Activated CD4-positive, alpha-beta T cell treated with anti-CD3 and anti-CD28 coated beads, Interleukin-2, amount 10 ng/mL, durations not matched to agents 24 days and 14 days (primary cell): ENCODE measurements at places on chromosomes 4 and X. TPM values are rescaled to one million over a fixed set of nuclear protein-coding genes. Genes with fewer than 3 reads are reported as not detected.

- no peak overlapping the region for H3K27ac ChIP-seq
- H3K27me3 ChIP-seq, result no peaks in the 10 kb centered on the region
- no peak overlapping the region for H3K4me3 ChIP-seq
- H3K4me1 ChIP-seq, result no peaks in the 10 kb centered on the region
- no peak for DNase-seq
These were observed 310.3 kb downstream of the LDB2 start for GRCh38 chr4:16588149-16588548.

GRCh38 chrX:39854772-39855747, 242.7 kb downstream of the BCOR start:
- H3K27ac ChIP-seq, result peak overlapping the region; percentile 99
- peaks cover 7% of the 10 kb centered on the region for H3K36me3 ChIP-seq
- no peaks in the 10 kb centered on the region for H3K27me3 ChIP-seq
- H3K4me3 ChIP-seq, result peak overlapping the region; percentile 84

- no peaks in the 10 kb centered on the region for H3K4me1 ChIP-seq
- DNase-seq, result no peak
- H3K27me3 ChIP-seq, result no peaks in the 10 kb centered on the region
- H3K4me3 ChIP-seq, result no peak overlapping the region
- no peak overlapping the region for H3K27ac ChIP-seq
These were observed 45.0 kb downstream of the TMEM47 start for GRCh38 chrX:34612036-34612435.

- no peak overlapping the region for H3K4me3 ChIP-seq
- H3K27me3 ChIP-seq, result no peaks in the 10 kb centered on the region
- no peak overlapping the region for H3K27ac ChIP-seq
- no peak for DNase-seq
These were observed 55.3 kb downstream of the FANCB start for GRCh38 chrX:14817571-14817970.

DNA sequence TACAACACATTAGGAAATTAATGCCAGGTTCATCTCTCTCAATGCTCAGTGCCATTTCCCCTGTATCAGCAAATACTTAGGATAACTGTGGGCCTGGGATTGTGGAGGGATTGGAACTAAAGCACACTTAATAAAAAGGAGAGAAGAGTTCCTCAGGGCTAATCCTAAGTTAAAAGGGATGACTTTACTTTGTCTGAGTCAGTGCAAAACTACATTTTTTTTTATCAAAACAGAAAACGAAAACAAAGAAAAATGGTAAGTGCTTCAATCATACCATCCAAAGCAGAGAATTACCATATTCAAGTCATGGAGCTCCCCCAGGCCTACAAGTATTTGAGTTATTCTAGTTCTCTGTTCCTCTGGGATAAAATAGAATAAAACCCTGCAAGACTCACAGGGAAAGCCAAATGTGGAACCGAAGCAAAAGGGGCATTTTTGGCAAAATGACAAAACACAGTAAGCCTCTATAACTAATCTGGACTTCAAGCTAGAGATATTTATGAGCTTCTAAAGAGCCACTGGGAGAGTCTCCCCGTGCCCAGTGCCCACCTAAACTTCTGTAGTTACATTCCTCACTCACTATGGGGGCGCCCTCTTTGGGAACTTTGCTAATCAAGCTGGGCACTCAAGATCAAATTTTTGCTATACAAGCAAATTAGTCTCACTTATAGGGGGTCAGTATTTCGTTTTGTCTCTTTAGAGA, 53.4 kb downstream of the PALLD start:
- no peak overlapping the region for H3K4me3 ChIP-seq
- peaks cover 19% of the 10 kb centered on the region for H3K27me3 ChIP-seq
- no peak overlapping the region for H3K27ac ChIP-seq
- no peak for DNase-seq

- no peaks in the 10 kb centered on the region for H3K27me3 ChIP-seq
- peaks cover under 1% of the 10 kb centered on the region for H3K4me1 ChIP-seq
- H3K36me3 ChIP-seq, result peaks cover 33% of the 10 kb centered on the region
- no peak overlapping the region for H3K4me3 ChIP-seq
- DNase-seq, result no peak
These were observed 13.4 kb downstream of the DHRSX start for GRCh38 chrX:2487366-2487765.

GRCh38 chr4:161555689-161556660, 607.8 kb downstream of the FSTL5 start:
- DNase-seq, result no peak
- no peaks in the 10 kb centered on the region for H3K4me1 ChIP-seq
- H3K27me3 ChIP-seq, result no peaks in the 10 kb centered on the region
- no peak overlapping the region for H3K4me3 ChIP-seq

DNA sequence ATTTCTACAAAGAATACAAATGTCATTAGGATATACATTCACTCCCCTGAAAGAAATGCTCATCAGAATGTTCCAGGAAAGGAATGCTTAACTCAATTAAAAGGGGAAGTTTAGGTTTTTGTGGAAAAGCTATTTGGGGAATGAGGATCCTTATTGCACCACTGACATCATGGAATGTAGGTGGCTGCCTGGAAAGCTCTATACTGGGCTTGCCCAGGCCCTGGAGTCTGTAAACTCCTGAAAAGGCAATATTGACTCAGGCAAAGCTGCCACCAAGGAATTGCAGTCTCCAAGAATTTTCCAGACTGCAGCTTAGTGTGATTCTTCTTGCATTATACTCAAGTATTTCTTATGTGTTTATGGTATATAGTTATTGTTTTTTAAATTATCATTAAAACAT, 15.7 kb downstream of the DAPP1 start:
- H3K27ac ChIP-seq, result no peak overlapping the region
- H3K4me1 ChIP-seq, result peaks cover 27% of the 10 kb centered on the region
- H3K27me3 ChIP-seq, result no peaks in the 10 kb centered on the region
- no peak for DNase-seq
- peaks cover 28% of the 10 kb centered on the region for H3K36me3 ChIP-seq

DNA sequence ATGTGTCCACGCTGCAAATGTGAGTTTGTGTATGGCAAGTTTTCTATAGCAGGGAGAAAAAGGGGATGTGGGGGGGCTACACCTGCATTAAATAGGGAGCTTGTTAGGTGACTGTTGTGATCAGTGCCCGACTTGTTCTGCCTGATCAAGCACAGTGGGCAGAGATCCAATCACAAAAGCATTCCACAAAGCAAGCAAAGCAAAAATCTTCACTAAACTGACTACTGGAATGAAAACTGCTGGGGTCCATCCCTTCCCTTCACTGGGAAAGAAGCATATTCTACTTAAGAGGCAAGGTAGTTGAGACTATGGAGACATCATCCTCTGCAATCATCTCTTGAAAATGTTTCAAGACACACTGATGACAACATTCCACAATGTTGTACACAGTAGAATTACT, 5.2 kb downstream of the IRS4 start:
- no peak overlapping the region for H3K4me3 ChIP-seq
- no peak for DNase-seq
- no peak overlapping the region for H3K27ac ChIP-seq
- no peaks in the 10 kb centered on the region for H3K4me1 ChIP-seq
- H3K27me3 ChIP-seq, result peaks cover 37% of the 10 kb centered on the region

- H3K4me3 ChIP-seq, result peak within 1 kb of the TSS; percentile 86
- peaks cover 53% of the 10 kb centered on the region for H3K4me1 ChIP-seq
- peak; percentile 81 for DNase-seq
- peak within 1 kb of the TSS; percentile 94 for H3K27ac ChIP-seq
These were observed at the start of gene ARHGEF6 for GRCh38 chrX:136780763-136781162. Gene ARHGEF6 (minus strand): TSS chrX:136780932. CDS start chrX:136780882, 50 bp downstream.

- H3K4me3 ChIP-seq, result no peak overlapping the region
- no peaks in the 10 kb centered on the region for H3K4me1 ChIP-seq
- peaks cover 2% of the 10 kb centered on the region for H3K27me3 ChIP-seq
- no peaks in the 10 kb centered on the region for H3K36me3 ChIP-seq
- DNase-seq, result no peak
These were observed 27.6 kb downstream of the CYTL1 start for GRCh38 chr4:4991541-4992099.

- no peak overlapping the region for H3K27ac ChIP-seq
- DNase-seq, result no peak
- H3K36me3 ChIP-seq, result no peaks in the 10 kb centered on the region
- H3K4me1 ChIP-seq, result peaks cover 2% of the 10 kb centered on the region
- no peak overlapping the region for H3K4me3 ChIP-seq
These were observed 279.0 kb downstream of the ARAP2 start for GRCh38 chr4:35965300-35965699.

- no peak overlapping the region for H3K4me3 ChIP-seq
- H3K27me3 ChIP-seq, result peaks cover 12% of the 10 kb centered on the region
- no peaks in the 10 kb centered on the region for H3K36me3 ChIP-seq
- DNase-seq, result no peak
These were observed 159.0 kb downstream of the DCLK2 start for GRCh38 chr4:150237110-150237872.

DNA sequence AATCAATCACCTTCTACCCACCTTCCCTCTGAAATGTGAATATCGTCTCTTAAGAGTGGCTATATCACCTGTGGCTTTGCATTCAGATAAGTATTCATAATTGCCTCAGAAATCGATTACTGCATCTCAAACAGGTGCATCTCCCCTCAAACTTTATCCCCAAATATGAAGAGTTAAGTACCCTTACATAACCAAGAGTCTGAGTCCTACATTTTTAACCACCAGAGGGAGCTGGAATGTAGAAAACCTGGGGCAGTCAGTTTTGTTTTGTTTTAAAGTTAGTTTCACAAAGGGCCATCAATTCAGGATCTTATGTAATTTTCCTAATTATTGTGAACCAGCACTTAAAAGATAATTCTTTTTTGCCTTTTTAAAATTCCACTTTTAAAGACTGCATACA, 5.7 kb downstream of the TCEANC start:
- no peak overlapping the region for H3K4me3 ChIP-seq
- DNase-seq, result peak; percentile 73
- H3K27ac ChIP-seq, result peak overlapping the region; percentile 15

DNA sequence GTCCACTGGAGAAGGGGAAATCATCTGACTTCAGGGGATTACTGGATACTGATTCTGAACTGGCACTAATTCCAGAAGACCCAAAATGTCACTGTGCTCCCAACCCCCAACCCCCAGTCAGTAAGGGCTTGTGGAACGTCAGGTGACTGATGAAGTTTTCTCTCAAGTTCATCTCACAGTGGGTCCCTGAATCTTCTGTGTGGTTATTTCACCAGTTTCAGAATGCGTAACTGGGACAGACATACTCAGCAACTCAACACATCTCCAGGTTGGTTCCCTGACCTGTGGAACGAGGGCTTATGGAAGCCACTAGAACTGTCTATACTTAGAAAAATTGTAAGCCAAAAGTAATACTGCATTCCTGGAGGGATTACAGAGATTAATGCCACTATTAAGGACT, 45.3 kb downstream of the DDX60L start:
- no peak overlapping the region for H3K4me3 ChIP-seq
- no peak overlapping the region for H3K27ac ChIP-seq
- H3K4me1 ChIP-seq, result peaks cover 3% of the 10 kb centered on the region
- DNase-seq, result no peak
- H3K36me3 ChIP-seq, result peaks cover 60% of the 10 kb centered on the region
- no peaks in the 10 kb centered on the region for H3K27me3 ChIP-seq

DNA sequence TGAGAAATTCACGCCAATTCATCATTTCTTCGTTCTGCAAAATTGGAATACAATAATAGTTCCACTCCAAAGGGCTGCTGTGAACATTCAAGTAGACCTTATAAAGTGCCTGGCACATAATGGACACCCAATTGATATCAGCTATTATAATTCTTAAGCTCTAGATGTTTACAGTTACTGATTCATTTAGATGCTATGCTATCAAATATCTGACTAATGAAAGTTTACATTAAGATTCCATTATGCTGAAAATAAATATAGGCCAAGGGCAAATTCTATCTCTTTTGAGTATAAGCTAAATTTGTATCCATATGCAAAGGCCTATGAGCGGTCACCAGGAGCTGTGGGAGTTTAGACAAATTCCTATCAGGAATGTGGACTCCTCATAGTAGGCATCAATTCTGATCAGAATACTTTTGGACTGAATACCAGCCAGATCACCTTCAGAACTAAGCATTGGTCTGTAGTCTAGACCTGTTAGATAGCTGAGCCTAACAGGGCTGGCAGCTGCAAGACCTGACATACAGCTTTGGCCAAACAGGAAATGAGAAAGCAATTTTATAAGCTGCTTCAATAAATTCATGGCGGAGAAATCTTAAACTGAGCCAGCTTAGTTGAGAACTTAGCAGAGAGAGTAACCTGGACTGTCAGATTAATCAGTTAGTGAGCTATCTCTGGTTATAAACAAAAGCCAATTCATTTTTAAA, 384.3 kb upstream of the ACTRT1 start:
- no peak overlapping the region for H3K4me3 ChIP-seq
- H3K36me3 ChIP-seq, result no peaks in the 10 kb centered on the region
- H3K4me1 ChIP-seq, result no peaks in the 10 kb centered on the region
- H3K27me3 ChIP-seq, result no peaks in the 10 kb centered on the region

- H3K27me3 ChIP-seq, result no peaks in the 10 kb centered on the region
- H3K27ac ChIP-seq, result peak overlapping the region; percentile 99
- H3K36me3 ChIP-seq, result peaks cover 39% of the 10 kb centered on the region
- DNase-seq, result no peak
- peaks cover 16% of the 10 kb centered on the region for H3K4me1 ChIP-seq
These were observed 579 bp downstream of the OGT start for GRCh38 chrX:71533516-71533850.

DNA sequence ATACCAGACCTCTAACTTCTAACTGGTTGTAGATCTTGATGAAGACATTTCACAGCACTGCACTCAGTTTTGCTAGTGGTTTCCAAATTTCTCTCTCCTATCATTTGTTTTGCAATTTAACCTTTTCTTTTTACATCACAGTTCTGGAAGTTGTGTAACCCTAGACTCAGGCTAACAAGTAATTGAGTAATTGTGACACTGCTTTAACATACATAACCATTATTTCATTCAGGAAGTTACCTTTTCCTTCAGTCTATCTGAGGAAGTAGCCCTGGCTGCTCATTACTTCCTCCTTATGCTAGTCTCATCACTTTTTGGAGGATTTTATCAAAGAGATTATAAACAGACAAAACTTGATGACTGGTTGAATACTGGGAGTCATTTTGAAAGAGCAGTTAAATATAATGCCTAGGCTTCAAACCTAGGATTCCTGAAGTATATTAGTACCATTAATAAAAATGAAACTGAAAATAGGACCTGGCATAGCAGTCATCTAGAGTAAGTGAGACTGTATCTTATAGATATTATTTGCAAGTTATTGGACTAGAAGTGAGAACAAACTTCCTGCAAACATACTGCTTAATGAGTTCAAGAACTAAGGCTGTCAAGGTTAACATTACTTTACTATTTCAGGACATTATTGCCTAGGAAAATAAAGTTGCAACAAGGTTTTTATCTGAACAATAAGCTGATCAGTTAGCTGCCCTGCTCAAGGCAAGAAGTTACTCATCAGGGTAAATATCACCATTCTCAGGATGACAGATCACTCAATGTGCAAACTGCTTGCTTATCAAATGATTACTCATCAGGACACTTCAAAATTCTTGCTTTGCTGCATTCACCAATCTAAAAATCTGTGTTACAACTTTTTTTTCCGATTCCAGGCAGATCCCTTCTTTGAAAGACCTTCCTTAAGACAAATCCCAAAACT, 25.6 kb upstream of the TEX13C start:
- peaks cover 15% of the 10 kb centered on the region for H3K4me1 ChIP-seq
- H3K27ac ChIP-seq, result peak overlapping the region; percentile 80
- H3K36me3 ChIP-seq, result no peaks in the 10 kb centered on the region
- H3K27me3 ChIP-seq, result no peaks in the 10 kb centered on the region
- H3K4me3 ChIP-seq, result peak overlapping the region; percentile 20
- DNase-seq, result no peak

The ARFIP1 gene
- 13.0 and 14.6 TPM in 2 replicates for total RNA-seq

The RHOXF2 gene
- total RNA-seq, result not detected in 2 replicates

The MAGED4 gene
- total RNA-seq, result not detected in 2 replicates

The NXF2B gene
- total RNA-seq, result not detected in 2 replicates

The DIAPH2 gene
- total RNA-seq, result 12.7 and 13.2 TPM in 2 replicates

The MMRN1 gene
- total RNA-seq, result not detected in 2 replicates

The SMIM10L2A gene
- total RNA-seq, result 1.2 and 1.3 TPM in 2 replicates
